Kidney (tissue), 22 donors: ENCODE measurements at places on chromosomes 16 and 17. TPM values are rescaled to one million over a fixed set of nuclear protein-coding genes. Genes with fewer than 3 reads are reported as not detected.

DNA sequence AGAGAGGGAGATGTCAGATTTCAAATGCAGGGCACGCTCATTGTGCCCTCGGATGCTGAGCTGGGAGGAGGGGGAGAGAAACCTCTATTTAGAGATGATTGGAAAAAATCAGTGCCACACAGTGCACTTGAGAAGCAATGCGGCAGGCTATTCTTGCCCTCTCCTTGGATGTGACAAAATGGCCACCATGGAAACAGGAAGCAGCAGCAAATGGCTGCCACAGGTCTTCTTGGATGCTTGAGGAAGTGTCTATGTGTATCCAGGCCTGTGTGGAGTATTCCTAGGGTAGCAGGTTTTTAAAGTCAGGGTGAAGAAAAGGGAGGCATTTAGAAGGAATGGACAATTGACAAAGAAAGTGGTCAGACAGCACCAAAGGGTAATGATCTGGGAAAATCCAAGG lies 340.1 kb upstream of the ZFHX3 start:
- H3K27ac ChIP-seq: no peak overlapping the region
- no peak for DNase-seq
- H3K4me3 ChIP-seq: no peak overlapping the region
- no peaks in the 10 kb centered on the region for H3K27me3 ChIP-seq

GRCh38 chr16:72963533-72964315 lies 84.2 kb downstream of the ZFHX3 start:
- H3K36me3 ChIP-seq: peaks cover 6% of the 10 kb centered on the region
- no peak for DNase-seq
- H3K4me1 ChIP-seq: no peaks in the 10 kb centered on the region
- no peaks in the 10 kb centered on the region for H3K27me3 ChIP-seq

Gene HSD11B2
- polyA plus RNA-seq: 1,022 TPM

Gene OR2C1
- not detected for polyA plus RNA-seq

Gene MARVELD3
- 10.6 TPM for polyA plus RNA-seq

Gene MXRA7
- 72.4 TPM for polyA plus RNA-seq

DNA sequence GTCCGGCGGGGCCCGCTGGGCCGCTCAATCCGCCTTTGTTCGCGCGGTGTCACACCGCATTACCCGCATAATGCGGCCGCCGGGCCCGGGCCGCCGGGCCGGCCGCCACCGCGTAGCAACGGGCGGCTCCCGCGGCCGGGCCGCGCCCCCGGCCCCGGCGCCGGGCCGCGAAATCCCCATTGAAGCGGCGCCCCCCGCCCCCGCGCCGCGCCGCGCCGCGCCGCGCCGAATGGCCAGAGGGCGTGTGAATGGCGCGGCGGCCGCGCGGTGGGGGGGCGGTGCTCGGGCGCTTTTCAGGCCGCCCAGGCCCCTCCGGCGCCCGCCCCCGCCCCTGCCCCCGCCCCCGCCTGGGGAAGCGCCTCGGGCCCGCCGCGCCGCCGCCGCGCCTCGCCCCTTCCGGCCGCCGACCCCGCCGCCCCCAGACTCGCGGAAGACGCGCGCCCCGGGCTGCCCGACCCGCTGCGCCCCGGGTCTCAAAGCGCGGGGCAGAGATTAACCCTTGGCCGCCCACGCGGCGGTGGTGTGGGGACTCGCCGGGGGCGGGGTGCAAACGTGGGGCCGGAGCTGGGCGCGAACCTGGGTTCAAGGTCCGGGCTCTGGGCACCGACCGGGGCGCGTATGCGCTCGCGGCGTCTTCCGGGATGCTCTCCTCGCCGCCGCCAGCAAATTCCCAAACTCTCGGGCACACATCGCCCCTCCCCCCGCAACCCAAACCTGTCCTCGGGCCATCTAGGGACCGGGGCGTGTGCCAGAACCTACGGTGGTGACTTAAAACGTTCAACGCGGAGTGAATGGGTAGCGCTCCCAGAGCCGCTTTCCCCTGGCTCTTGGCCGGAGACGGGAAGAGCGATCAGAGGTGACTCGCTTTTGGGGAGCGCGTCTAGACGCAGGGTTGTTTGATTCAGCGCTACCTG lies 46.7 kb downstream of the WNT3 start:
- H3K36me3 ChIP-seq: no peaks in the 10 kb centered on the region
- H3K4me3 ChIP-seq: peak overlapping the region; percentile 32
- no peaks in the 10 kb centered on the region for H3K27me3 ChIP-seq
- H3K4me1 ChIP-seq: peaks cover 11% of the 10 kb centered on the region
- DNase-seq: no peak

DNA sequence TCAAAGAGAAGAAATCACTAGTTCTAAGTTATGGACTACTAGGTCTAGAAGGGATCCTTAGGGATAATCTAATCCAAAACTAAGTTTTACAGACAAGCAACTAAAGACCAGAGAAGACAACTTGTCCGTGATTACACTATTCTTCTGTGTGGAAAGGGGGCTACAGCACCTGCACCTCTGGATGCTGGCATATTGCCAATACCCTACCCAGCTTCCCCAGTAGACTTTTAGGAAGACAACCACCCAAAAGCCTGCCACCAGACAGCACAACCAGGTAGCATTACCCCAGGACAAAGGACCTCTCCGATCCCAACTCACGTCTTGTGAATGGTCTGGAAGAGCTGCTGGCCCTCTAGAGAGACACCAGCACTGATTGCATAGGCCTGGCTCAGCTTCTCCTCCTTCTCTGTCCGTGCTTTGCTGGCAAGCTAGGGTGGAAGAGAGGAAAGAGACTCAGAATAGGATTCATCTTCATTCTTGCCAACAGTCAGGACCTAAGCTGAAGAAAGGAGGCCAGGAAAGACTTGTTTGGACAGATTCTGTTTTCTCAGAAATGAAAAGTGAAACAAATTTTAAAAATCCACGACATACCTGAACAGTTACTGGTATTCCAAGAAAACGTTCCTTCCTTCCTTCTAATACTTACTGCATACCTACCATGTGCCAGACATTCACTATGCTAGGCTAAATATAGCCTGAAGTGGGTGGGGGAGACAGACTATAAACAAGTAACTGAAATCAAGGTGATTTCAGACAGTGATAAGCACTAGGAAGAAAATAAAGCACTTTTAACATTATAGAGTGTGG lies 25.3 kb upstream of the TMEM101 start:
- H3K27ac ChIP-seq: peak overlapping the region; percentile 34
- H3K4me1 ChIP-seq: peaks cover 23% of the 10 kb centered on the region
- no peaks in the 10 kb centered on the region for H3K36me3 ChIP-seq
- no peak for DNase-seq

- H3K4me1 ChIP-seq: no peaks in the 10 kb centered on the region
- DNase-seq: no peak
- H3K27ac ChIP-seq: no peak overlapping the region
These were observed 11.4 kb downstream of the LIMD2 start for GRCh38 chr17:63688396-63689020.

Gene TBC1D3
- 3.2 TPM for polyA plus RNA-seq

- no peaks in the 10 kb centered on the region for H3K36me3 ChIP-seq
- H3K4me3 ChIP-seq: no peak overlapping the region
These were observed 17.9 kb downstream of the KPNA2 start for GRCh38 chr17:68053231-68054013.

GRCh38 chr17:43878260-43879175 lies 28.8 kb downstream of the MPP2 start:
- H3K36me3 ChIP-seq: no peaks in the 10 kb centered on the region
- no peak overlapping the region for H3K4me3 ChIP-seq
- H3K4me1 ChIP-seq: no peaks in the 10 kb centered on the region
- peak; percentile 83 for DNase-seq
- no peaks in the 10 kb centered on the region for H3K27me3 ChIP-seq
- no peak overlapping the region for H3K27ac ChIP-seq

GRCh38 chr16:15464401-15465186 lies 30.2 kb downstream of the BMERB1 start:
- no peaks in the 10 kb centered on the region for H3K4me1 ChIP-seq
- H3K4me3 ChIP-seq: no peak overlapping the region
- no peak overlapping the region for H3K27ac ChIP-seq
- no peak for DNase-seq

Gene EVPLL
- 0.82 TPM for polyA plus RNA-seq

DNA sequence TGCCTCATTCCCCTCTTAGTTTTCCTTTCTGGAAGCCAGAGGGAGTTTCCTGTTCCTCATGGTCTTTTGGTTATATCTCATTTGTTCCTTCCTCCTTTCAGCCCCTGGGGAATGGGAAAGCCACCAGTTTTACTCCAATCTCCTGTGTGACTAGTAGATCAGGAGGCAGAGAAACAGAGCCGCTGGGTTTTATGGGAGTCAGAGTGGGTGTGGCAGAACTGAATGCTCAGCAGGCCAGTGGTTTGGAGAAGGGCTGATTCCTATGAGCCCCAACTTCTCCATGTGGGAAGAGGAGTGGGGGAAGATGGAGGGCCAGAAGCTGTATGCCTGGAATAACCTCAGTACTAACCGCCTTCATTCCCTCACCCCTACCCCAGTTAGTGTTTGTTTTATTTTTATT lies 4.1 kb downstream of the DNAH2 start:
- no peak for DNase-seq
- H3K4me3 ChIP-seq: no peak overlapping the region
- H3K4me1 ChIP-seq: peaks cover 5% of the 10 kb centered on the region
- H3K27me3 ChIP-seq: no peaks in the 10 kb centered on the region
- H3K27ac ChIP-seq: no peak overlapping the region

Gene KRT40
- polyA plus RNA-seq: not detected

Gene ANKRD40CL
- not detected for polyA plus RNA-seq

Gene IGFALS
- polyA plus RNA-seq: 2.9 TPM

Gene GPRC5B
- 66.3 TPM for polyA plus RNA-seq

GRCh38 chr17:4710693-4711634 lies 532 bp downstream of the ARRB2 start:
- H3K27ac ChIP-seq: peak overlapping the region; percentile 80
- H3K36me3 ChIP-seq: no peaks in the 10 kb centered on the region
- no peak for DNase-seq

DNA sequence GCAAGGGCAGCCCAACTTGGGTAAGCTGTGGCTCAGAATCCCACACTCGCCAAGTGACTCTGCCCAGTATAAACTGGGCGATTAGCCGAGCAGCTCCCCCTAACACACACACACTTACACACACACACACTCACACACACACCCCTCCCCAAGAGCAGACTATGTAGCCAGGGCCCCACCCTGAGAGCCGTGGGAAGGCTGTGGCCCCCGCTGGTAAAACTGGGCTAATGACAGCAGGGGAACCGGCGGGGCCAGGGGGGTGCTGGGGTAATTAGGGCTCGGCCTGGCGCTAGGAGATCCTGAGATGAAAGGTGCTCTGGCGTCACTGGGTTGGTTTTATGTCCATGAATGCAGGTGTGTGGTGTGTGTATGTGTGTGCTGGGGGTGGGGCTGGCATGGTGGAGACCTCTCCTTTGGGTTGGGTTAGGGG lies 1.1 kb upstream of the THRA start:
- peaks cover 20% of the 10 kb centered on the region for H3K4me1 ChIP-seq
- no peak overlapping the region for H3K27ac ChIP-seq
- no peak overlapping the region for H3K4me3 ChIP-seq
- H3K36me3 ChIP-seq: no peaks in the 10 kb centered on the region
- DNase-seq: no peak

DNA sequence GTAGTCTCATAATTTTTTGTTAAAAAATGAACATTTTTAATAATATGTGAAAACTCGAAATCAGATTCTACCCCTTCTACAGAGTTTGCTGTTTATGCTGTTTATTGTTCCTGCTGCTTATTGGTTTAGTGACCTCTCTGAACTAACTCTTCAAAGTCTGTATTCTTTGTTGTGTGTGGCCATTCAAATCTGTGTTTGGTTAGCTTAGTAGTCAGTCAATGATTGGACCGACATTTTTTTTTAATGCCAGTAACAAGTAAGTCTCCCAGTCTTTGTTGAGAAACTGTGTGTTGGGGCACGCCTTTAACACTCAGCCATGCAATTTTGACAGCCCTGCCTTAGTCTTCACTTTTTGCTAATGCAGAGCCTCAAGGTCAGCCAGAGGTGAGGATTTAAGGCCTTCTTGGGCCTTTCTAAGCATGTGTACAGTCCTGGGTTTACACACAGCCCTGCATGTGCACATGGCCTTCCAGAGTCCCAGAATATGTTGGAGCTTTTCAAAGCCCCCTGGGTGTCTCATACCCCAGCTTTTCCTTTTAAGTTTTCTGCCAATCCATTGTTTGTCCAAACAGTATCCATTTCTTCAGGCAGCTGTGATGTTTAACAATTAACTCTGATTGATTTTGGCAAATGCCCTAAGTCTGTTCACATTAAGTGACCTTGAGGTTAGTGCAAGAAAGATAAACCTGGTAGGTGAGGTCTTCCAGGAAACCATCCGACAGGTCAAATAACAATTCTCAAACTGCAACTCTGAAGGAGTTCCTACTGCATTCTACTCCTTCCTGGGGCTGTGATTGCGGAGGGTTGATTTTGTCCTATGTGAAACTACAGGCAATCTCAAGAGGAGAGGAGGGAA lies 389.3 kb downstream of the PMP22 start:
- no peaks in the 10 kb centered on the region for H3K27me3 ChIP-seq
- DNase-seq: no peak
- no peaks in the 10 kb centered on the region for H3K36me3 ChIP-seq
- no peaks in the 10 kb centered on the region for H3K4me1 ChIP-seq
- no peak overlapping the region for H3K27ac ChIP-seq

DNA sequence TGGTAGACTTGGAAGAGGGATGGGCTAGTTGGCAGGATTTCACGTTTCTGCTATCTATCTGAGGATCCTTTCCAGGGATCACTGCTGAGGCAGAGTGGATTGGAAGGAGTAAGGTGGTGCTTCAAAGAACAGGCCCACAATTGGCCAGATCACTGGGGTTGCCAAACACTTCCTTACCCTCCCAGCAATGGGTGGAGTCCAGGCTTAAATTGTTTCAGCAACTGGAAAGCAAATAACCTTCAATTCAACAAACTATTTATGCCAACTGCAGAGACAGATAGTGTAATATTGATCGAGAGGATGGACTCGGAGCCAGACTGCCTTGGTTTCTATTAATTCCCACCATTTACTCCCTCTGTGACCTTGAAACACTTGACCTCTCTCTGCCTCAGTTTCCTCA lies 2.1 kb downstream of the ARRB2 start:
- no peak overlapping the region for H3K4me3 ChIP-seq
- H3K36me3 ChIP-seq: no peaks in the 10 kb centered on the region
- peaks cover 17% of the 10 kb centered on the region for H3K4me1 ChIP-seq
- no peaks in the 10 kb centered on the region for H3K27me3 ChIP-seq

DNA sequence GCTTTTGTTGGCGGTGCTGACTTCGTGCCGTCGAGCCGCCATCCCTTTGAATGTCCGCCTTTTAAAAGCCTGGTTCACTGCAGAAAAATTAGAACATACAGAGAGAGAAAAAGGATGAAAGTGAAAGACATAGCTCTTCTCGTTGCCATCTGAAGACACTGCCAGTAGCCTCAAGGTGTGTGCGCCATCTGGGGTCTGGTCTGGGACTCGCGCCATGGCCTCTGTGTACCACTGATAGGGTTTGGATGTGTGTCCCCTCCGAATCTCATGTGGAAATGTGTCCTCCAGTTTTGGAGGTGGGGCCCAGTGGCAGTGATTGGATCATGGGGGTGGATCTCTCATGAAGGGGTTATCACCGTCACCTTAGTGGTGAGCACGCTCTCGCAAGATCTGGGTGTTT lies 15.5 kb downstream of the GSE1 start:
- no peak overlapping the region for H3K4me3 ChIP-seq
- peaks cover 15% of the 10 kb centered on the region for H3K4me1 ChIP-seq
- no peaks in the 10 kb centered on the region for H3K36me3 ChIP-seq
- no peak for DNase-seq
- no peaks in the 10 kb centered on the region for H3K27me3 ChIP-seq

- no peaks in the 10 kb centered on the region for H3K36me3 ChIP-seq
- no peak for DNase-seq
- no peak overlapping the region for H3K4me3 ChIP-seq
- peaks cover 40% of the 10 kb centered on the region for H3K27me3 ChIP-seq
These were observed 45.0 kb downstream of the SRCIN1 start for GRCh38 chr17:38560503-38561318.
